ENCODE measurements at places on chromosomes 1 and 21.
A peak's percentile ranks its signal among the peaks of the same experiment; 100 is the strongest.

GRCh38 chr1:71428029-71428428, 347.2 kb upstream of the ZRANB2 start:
- DNase-seq, result no peak

- DNase-seq, result no peak
Observed at GRCh38 chr1:113846391-113847035, 25.0 kb downstream of the PTPN22 start.

- DNase-seq, result no peak
Observed at GRCh38 chr1:16396591-16396990, 29.5 kb downstream of the SZRD1 start.

GRCh38 chr21:42460391-42461184, 35.4 kb downstream of the RSPH1 start:
- DNase-seq, result no peak

GRCh38 chr1:23673086-23673813, 18.4 kb upstream of the RPL11 start:
- DNase-seq, result no peak

DNA sequence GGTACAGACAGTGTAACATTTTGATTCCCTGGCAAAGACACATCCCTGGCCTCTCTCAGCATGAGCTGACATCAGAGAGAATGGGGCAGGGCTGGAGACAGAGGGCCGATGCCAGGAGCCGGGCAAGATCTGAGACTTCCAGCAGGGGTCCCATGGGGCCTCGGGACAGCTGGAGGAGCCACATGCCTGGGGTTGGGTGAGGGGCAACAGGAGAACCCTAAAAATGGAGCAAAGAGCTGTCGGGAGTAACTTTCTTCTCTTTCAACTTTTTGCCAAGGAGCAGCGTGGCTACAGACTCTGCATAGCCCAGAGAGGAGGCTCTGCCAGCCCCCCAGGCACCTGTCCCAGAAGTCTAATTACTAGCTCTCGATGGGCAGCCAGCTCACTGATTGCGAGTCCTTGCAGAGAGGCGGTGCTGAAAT, 130.8 kb downstream of the LACTBL1 start:
- DNase-seq, result no peak

DNA sequence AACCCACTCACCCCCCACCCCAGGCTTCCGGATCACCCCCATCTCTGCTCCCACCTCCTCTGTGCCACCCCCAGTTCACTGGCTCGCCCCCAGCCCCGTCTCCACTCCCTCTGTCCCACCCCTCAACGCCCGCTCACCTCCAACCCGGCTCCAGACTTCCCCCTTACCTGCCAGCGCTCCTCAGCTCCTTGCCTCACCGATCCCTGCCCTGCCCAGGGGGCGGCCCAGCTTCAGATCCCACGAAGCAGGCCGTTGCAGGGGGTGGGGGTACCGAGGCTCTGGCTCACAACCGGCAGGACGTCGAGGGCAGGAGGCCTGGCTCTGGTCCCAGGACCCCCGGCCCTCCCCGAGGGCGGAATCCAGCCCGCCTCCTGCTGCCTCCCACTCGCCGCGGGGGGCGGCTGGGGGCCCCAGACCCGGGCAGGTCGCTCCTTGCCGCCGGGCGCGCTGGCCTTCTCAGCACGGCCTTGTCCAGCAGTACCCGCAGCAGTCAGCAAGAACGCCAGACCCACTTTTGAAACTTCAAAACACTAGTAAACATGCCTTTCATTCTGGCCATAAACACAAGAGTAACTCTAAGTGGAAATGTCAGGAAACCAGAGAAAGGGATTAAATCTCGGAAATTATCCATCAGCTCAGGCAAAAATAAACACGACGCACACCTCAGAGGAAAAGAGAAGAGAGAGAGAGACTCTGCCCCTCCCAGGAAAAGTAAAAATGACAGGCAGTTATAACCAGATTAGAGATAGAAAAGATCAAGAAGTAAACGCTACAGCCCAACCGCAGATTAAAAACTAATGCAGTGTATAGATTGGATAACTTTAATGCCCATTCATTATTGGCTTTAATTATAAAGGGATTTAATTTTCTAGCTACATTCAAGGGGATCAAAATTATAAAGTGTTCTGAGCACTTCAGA, 1.0 kb upstream of the FAM89A start:
- DNase-seq, result no peak

DNA sequence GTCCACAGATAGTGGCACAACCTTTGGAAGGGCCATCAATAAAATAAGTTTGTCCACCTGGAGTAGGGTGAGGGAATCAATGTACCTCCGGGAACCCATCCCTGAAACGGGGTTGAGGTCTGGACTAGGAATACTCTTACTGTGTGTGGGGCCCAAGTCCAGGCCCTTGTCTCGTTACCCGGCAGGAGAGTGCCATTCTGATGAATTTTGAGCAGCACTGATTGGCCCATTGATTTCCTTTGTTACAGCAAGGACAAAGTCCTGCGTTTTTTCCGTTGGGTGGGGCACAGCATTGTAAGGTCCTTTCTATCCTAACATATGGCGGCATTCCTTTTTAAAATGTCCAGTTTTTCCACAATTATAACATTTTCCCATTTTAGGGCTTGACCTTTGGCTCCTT, 75.2 kb downstream of the AXDND1 start:
- DNase-seq, result no peak

- DNase-seq, result no peak
Observed at GRCh38 chr1:228293816-228294500, 86.1 kb downstream of the OBSCN start.

DNA sequence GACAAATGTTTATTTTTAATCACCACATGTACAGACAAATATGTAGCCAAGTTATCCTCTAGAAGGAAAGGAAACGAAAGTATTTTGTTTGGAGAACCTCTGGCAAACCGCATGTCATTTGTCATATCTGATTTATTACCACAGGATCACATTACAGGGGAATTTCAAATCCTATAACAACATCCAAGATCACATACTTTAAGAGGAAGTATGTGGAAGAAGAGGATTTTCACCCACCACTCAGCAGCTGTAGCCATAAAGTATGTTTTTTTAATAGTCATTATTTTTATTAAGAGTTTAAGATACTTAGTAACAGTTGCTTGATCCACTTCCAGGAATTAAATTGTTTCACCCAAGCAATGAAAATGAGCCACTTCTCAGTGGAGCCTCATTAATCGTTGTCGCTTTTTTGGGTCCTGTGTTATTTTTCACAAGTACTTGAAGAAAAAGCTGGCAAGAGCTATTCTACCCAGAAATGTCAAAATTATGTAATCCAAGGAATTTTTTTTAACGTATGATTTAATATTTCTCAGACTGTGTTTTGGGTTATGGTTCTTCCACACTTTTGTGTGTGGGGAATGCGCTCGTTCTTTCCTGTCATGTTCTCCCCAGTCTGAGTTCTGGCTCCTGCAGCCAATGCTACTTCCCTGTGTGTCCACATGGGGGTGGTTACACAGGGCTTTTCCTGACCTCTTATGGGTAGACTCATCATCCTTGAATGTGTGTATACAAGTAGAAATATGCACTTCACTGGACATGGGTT, 6.9 kb downstream of the SERTAD4 start:
- no peak for DNase-seq

GRCh38 chr1:213817156-213817555, 170.6 kb upstream of the PROX1 start:
- DNase-seq, result no peak

DNA sequence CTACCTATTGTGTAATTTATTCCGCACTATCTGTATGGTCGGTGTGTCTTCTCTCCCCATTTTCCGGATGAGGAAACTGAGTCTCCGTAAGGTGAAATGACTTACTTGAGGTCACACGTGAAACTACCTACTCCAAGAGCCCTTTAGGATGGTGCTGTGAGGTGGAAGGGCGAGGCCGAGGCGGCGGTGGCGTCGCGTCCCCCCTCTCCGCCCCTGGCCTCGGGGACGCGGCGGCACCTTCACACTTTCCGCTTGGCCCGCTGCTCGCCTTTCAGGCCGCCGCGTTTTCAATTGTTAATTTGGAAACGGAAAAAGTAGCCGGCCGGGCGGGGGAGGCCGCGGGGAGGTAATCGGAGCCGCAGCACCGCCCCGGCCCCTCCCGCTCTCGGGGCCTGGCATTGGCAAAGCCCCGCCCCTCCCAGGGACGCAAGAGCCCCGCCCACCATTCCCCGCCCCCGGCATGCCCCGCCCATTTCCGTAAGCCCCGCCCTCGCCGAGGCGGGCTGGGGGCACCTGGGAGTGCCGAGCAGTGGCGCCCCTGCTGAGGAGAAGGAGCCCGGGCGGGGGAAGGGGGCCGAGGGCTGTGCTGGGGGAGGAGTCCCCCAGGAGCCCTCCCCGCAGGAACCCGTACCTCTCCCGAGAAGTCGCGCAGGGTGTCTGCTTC, 18.6 kb downstream of the KCNQ4 start:
- DNase-seq, result no peak

DNA sequence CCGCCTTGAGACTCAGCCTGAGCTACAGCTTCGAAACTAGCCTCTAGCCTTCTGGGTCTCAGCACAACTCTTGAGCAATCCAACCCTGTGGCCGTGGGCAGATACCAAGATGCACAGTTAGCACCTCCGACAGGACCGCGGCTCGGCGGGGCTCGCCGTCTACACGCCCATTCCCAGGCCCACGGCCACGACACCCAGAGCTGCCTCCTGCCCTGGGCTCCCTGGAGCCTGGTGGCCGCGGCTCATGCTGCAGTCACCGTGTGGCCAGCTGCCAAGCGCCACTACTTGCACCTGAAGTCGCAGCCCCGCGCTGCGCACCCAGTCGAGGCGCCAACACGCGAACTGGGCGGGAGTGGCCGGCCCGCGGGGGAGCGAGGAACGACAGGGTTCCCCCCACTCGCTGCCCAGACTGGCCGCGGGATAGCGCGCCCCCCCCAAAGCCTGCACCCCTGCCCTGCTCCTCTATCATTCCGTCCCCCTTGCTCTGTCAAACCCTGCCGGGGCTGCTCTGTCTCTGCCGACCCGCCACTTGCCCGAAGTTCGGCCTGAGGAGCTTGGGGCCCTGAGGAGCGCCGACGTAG, 729 bp upstream of the CDCA8 start:
- DNase-seq, result peak; percentile 12

DNA sequence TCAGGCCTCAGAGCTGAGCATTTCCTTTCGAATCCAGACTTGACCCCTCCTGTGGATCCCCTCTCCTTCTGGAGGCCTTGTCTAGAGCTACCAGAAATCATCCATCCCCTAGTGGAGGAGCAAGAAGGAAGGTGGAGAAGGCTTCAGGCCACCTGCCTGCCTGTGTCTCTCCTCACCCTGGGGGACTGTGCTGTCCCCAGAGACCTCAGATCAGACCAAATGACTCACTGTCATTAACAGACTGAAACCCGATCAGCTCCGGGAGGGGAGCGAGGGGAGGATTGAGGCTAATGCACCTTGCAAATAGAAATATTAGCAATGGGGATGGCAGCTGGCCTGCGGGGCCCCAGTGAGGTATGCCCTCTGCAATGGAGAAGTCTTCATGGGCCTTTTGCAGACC, 2.1 kb downstream of the MYBPH start:
- DNase-seq, result no peak

- no peak for DNase-seq
Observed at GRCh38 chr1:20729990-20730689, 2.4 kb downstream of the SH2D5 start.

DNA sequence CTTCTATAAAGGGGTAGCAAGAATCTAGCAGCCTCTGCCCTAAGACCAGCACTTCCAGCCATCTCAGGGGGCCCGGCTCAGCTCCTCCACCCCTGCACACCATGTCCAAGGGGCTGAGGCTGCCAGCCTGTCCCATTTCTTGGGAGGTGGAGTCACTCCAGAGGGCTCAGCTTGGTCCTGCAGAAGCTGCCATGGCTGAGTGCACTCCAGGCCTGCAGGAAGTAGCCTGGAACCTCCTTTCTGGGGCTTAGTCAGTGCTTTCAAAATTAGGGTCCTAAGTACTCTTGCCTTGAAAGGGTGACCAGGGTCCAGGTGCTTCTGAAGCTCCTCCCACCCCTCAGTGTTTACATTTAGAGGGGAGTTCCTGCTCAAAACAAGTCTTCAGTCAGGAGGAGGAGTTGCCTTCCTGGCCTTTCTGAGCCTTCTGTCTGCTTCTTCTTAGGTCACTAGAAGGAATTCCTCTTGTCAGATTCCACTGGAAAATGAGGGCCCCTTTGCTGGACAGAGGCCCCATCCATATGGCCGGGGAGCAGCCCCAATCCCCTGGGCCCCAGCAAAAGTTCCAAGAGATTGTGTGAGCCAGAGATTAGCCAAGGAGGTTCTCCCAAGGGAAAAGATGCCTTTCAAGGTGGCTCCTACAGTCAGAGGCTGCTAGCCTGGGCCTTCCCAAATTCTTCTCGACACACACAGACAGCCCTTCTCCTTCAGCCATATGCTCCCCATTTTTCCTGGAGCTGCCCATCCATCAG, 128.1 kb upstream of the VAMP3 start:
- no peak for DNase-seq

DNA sequence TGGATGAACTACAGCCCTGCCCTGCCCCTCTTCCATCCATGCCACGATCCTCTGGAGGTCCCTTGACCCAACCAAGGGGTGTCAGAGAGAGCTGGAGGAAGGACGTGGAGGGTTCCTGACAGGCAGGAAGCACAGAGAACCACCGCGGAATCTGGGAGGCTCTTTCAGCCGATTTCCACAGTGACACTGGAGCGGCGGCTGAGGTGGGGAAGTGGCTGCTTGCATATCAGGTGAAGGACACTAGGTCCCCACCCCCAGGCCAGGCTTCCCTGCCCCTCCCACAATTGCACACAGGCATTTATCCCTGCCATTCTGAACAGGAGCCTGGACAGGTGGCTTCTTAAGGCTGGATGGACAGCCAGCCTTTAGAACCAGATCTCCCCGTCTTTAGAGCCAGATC, 17.5 kb downstream of the LRRC71 start:
- no peak for DNase-seq

DNA sequence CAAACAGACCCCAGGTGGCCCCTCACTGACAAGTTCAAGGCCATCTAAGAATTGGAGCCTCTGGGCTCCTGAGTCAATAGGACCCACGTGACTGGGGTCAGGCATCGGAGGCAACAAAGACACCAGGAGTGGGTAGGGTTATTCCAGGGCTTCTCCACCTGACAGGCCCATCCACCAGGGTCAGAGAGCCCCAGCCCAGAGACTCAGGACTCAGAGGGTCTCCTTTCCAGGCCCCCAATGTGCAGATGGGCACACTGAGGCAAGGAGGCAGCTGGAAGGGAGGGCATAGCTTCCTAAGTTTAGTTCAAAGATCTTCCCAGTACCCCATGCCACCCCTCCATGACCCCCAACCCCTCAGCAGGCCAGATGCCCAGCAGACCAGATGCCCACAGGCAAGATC, 388.6 kb downstream of the MATN1 start:
- DNase-seq, result no peak

GRCh38 chr21:39456665-39457064, 4.9 kb downstream of the SH3BGR start:
- no peak for DNase-seq

DNA sequence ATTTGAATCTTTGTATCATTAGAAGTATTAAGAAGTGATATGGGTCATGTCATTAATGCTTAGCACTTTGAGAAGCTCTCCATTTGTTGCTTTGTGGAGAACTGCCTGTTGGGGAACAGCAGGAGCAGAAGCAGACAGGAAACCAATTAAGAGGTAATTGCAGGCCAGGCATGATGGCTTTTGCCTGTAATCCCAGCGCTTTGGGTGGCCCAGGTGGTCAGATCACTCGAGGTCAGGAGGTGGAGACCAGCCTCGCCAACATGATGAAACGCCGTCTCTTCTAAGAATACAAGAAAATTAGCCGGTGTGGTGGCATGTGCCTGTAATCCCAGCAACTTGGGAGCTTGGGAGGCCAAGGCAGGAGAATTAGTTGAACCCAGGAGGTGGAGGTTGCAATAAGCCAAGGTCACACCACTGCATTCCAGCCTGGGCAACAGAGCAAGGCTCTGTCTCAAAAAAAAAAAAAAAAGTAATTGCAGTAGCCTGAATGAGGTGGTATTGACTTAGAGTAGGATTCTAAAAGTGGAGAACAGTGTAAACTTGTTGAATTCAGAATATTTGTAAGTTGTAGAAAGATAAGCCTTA, 57.8 kb upstream of the FASLG start:
- no peak for DNase-seq
